ENCODE measurements at places on chromosomes 12 and 14. TPM values are rescaled to one million over a fixed set of nuclear protein-coding genes. Genes with fewer than 3 reads are reported as not detected.

GRCh38 chr14:36662543-36663403 is 1.1 kb downstream of the PAX9 start:
- DNase-seq = peak; percentile 83

The KCNMB4 gene
- 11.5 TPM for total RNA-seq

GRCh38 chr14:105067140-105067968 is 2.1 kb upstream of the GPR132 start:
- DNase-seq = peak; percentile 39

- peak; percentile 79 for DNase-seq
Measured at GRCh38 chr12:51395283-51396230, 4.4 kb upstream of the GALNT6 start.

DNA sequence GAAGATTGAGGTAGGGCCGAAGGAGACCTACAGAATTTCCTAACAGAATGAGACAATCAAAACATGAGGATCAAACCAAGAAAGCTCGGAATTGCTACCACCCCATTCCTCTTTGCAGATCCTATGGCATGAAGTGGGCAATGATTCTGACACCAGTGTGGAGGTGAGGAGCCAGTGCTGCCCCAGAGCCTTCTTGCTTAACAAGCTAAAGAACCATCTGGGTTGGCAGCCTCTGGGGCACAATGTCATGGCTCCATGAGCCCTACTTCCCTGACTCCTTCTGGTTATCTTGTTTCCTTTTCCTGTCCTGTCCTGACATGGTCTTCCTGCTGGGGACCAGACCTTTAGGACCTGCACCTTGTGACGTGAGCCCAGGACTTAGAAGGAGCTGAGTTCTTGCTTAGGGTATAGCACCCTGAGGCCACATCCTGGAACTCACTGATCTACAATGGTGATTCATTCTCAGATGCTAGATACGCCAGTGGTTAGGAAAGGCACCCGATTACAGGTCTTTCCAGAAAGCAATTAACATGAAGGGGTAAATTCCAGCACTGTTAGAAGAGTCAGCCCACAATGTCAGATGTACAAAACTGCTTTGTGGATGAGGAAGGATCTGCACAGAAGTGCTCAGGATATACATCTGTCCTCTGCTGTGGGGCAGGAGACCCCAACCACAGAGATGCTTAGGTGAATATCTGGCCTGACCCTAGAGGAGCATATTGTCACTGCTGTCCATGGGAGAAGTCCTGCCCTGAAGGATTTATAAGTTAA is 324.2 kb downstream of the ZFP36L1 start:
- no peak for DNase-seq

- no peak for DNase-seq
Measured at GRCh38 chr14:29045237-29045636, 278.6 kb downstream of the FOXG1 start.

DNA sequence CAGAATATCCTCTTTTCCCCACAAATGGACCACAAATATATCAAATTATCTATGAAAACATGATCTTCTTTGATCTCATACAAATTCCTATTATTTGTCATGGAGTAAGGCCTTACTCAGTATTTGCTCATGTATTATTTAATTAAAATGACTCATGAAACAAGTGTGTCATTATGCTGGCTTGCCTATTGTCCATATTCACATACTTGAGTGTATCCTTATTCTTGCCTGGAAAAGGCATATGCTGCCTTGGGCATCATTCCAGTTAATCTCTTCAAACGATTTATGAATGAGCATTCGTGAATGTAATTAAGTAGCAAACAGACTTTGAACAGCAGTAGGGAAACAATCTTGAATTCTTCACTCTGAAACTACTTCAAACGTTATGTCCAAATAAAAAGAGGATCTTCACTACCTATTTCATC is 22.6 kb upstream of the SNRPF start:
- DNase-seq = no peak

The PIWIL1 gene
- not detected for total RNA-seq

DNA sequence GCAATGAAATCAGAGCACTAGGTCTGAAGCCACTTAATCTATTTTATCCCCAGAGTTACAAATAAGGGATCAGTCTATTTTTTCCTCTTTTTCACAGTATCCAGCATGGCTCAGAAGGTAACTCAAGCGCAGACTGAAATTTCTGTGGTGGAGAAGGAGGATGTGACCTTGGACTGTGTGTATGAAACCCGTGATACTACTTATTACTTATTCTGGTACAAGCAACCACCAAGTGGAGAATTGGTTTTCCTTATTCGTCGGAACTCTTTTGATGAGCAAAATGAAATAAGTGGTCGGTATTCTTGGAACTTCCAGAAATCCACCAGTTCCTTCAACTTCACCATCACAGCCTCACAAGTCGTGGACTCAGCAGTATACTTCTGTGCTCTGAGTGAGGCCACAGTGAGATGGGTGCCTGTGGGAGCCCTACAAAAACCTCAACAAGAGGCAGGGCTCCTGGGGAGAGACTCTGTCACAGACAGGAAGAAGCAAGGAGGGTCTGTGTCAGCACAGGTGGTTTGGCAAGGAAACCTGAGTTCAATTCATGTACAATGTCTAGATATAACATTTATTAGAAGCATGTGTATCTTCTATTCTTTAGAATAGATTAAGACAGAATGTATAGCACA is 334.3 kb upstream of the OR4E1 start:
- no peak for DNase-seq

The LTBP2 gene
- 2.9 TPM for total RNA-seq

GRCh38 chr12:115998794-115999478 is 278.6 kb downstream of the MED13L start:
- DNase-seq = no peak

- DNase-seq = no peak
Measured at GRCh38 chr12:103909811-103910210, 20.4 kb upstream of the HSP90B1 start.

The ZDHHC22 gene
- total RNA-seq = 1.9 TPM

DNA sequence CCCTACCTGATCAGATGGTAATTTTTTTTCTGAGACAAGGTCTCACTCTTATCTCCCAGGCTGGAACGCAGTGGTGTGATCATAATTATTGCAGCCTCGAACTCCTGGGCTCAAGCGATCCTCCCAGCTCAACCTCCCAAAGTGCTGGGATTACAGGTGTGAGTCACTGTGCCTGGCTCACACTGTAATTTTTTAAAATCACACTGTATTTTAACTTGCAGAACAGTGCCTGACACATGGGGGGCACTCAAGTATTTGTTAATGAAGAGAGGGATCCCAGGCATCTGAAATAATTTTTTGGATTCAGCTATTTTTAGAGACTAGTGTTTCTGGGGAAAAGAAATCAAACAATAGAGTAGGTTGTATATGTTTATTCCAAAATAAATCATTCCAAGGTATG is 21.7 kb downstream of the LIMA1 start:
- no peak for DNase-seq

- peak; percentile 28 for DNase-seq
Measured at GRCh38 chr14:105143451-105144025, 25.0 kb downstream of the JAG2 start.

The STX2 gene
- total RNA-seq = 20.2 TPM

DNA sequence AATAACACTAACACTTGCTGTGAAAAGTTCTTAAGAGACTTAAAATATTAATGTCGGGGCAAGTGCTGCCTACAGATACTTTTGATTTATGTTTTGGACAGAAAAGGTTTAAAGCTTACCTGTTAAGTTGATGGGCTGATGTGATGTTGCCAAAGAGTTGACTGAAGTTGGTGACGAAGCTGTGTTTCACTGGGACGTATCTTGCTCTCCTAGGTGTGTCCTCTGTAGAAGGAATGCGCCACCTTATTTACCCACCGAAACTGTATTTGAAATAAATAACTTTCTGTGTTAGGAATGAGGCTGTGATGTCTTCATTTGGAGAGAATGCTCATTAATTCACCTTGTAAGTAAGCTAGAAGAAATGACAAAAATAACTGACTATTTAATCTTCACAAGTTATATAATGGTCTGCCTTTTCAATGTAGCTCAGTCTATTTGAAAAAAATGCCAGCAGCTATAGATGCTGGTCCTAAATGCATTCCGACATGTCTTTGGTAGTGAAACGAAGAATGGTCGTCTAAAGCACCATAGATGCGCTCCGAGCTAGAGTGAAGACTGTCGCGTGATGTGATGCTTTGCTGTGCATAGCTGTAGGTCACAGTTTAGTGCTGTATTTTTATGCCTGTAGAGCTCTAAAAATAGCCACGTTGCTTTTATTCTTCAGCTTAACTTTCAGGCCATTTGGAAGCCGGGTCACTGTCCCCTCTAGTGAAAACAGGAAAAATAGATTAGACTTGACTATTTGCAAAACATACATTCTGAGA is at the start of gene RD3L:
TSS of gene RD3L (minus strand) at position 557 of the 764 bp plus-strand sequence. CDS start 834 bp downstream, outside the sequence.
- no peak for DNase-seq

The POMT2 gene
- 71.3 TPM for total RNA-seq

GRCh38 chr14:42806909-42807315 is 1200.2 kb downstream of the LRFN5 start:
- no peak for DNase-seq

DNA sequence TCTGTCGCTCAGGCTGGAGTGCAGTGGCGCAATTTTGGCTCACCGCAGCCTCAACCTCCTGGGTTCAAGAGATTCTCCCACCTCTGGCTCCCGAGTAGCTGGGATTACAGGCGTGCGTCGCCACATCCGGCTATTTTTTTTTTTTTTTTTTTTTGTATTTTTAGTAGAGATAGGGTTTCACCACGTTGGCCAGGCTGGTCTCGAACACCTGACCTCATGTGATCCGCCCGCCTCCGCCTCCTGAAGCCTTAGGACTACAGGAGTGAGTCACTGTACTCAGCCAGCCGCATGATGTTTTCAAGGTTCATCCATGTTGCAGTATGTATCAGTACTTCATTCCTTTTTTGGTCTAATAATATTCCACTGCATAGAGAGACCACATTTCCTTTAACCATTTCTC is 2.4 kb upstream of the RNF34 start:
- no peak for DNase-seq

The HNF1A gene
- not detected for total RNA-seq

Data from endodermal cell (in vitro differentiated cells).